Naive thymus-derived CD4-positive, alpha-beta T cell (primary cell): ENCODE measurements at places on chromosomes 5 and 9.
A peak's percentile ranks its signal among the peaks of the same experiment; 100 is the strongest.

DNA sequence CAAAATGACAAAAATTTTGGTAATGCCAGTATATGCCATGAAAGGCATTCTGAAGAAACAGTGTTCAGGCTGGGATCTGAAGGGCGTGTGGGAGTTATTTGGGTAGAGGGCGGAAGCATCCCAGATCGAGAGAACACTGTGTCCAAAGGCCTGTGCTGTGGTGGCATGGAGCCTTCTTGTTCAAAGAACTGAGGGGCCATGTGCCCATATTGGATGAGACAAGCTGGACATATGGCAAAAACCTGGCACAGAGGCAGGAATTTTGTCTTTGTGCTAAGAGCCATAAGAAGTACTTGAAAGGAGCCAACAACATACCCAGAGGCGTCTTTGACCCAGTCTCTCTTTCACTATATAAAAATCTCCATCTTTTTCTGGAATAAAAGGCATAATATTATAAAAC, 128.0 kb downstream of the SYK start:
- DNase-seq, result no peak

DNA sequence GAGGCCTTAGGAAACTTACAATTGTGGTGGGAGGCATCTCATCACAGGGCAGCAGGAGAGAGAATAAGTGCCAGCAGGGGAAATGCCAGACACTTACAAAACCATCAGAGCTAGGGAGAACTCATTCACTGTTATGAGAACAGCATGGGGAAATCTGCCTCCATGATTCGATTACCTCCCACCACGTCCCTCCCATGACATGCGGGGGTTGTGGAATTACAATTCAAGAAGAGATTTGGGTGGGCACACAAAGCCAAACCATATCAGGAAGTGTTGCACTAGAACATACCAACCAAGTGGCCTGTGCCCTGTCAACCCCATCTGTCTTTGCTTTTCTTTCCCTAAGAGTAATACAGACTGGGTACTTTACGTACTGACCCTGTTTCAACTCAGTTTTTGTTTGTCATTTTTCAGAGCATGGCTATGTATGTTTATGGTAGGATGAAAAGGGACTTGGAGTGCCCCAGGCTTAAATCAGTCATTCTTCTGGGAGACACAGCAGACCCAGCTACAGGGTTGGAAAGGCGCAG, 58.3 kb upstream of the TGFBR1 start:
- DNase-seq, result no peak

- DNase-seq, result no peak
Measured at GRCh38 chr9:34876096-34876495, 82.0 kb upstream of the PHF24 start.

DNA sequence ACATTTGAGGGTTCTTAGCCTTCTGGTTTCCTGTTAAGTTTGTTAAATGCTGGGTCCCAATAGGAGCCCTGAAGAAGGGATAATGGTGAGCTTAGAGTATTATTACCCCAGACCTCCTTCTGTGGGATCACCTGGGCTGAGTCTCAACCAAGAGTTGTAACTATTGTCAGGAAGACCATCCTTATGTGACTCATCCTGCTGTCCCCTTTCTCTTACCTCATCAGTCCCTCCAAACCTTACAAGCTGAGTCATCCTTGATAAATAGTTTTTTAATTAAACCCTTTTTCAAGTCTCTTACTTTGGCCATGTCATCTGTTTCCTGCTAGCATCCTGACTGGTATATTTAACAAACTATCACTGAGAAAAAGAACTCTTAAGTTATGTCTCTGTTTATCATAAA, 502.8 kb downstream of the LRRC70 start:
- no peak for DNase-seq

DNA sequence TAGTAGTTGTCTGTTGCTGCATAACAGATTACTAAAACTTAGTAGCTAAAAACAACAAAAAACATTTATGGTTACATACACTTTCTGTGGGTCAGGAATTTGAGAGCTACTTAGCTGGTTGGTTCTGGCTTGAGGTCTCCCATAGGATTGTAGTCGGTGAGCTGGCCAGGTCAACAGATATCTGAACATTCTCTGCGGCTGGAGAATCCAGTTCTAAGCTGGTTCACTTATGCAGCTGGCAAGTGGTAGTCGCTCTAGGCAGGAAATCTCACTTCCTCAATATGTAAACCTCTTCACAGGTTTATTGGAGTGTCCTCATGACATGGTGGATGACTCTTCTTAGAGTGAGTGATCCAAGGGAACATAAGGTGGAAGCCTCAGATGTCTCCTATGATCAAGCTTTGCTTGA, 65.7 kb upstream of the TNFAIP8 start:
- no peak for DNase-seq

DNA sequence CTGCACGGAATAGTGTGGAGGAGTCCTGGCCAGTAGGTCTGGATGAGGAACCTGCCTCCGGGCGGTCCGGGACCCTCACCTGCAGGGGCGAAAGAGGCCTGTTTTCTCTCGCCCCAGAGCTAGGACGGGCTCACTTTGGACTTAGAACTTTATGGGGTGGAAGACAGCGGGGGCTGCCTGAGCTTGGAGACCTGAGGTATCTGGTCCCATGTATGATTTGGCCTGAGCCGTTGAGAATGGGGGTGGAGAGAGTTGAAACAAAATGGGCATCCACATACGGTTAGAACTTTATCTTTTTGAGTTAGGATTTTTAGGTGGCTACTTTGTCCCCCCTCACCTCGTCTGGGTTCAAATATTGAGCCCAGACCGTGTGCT, 681 bp upstream of the ETF1 start:
- no peak for DNase-seq

DNA sequence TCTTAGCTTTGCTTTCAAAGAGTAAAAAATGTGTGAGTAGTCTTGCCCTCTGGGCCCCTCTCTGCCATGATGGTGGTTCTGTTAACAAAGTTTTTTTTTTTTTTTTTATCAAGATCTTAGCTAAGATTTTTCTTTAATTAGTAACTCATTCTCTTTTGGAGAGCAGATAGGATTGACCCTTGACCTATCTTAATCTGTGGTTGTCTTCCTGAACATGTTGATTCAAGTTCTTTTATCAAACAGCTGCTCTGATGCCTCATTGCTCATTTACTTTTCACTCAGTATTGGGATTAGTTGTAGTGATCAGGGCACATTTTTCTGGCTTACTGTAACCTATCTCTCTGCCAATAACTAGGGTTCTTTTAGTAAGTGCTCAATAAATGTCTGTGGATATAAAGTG, 106.3 kb downstream of the PCSK5 start:
- no peak for DNase-seq

DNA sequence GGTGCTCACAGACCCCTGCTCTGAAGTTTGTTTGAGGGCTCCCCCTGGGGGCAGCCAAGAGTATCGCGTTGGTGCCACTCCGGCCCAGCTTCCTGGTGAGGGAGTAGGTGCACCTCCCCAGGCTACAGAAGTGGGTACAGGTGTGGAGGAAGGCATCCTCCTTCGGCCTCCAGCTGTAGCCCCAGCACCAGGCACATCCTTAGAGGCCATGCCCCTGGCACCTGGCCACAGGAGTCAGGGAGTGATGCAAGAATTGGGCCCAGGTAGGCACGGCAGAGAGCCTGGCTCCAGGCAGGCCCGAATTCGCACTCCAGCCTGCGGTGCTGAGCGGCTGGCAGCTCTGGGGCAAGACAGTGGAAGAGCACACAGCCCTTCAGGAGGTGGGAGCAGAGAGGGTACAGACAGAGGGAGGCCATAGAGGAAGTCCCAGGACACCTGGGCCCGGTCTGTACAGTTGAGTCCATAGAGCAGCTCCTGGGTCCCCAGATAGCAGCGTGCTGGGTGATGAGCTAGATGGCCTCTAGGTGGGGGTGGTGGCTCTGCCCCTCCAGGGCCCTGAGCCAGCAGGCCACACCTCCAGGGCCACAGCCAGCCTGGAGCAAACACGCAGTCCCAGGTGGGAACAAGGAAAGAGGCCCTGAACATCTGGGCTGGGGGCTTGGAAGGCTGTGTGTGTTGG, 2.4 kb downstream of the SAPCD2 start:
- peak; percentile 83 for DNase-seq

DNA sequence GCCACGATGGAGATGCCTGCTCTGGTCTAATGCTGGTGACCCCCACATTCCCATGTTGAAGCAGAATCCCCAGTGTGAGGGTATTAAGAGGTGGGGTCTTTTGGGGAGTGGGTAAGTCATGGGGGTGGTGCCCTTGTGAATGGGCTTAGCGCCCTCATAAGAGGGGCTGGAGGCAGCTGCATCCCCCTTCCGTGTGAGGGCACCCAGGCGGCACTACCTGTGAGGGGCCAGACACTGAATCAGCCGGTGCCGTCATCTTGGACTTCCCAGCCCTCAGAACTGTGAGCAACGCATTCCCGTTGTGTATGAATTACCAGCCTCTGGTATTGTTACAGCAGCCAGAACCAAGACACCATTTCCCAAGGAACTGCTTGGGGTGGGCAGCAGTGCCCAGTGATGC, 27.0 kb upstream of the RNF130 start:
- no peak for DNase-seq

- no peak for DNase-seq
Measured at GRCh38 chr5:116361171-116361967, 213.3 kb downstream of the SEMA6A start.

DNA sequence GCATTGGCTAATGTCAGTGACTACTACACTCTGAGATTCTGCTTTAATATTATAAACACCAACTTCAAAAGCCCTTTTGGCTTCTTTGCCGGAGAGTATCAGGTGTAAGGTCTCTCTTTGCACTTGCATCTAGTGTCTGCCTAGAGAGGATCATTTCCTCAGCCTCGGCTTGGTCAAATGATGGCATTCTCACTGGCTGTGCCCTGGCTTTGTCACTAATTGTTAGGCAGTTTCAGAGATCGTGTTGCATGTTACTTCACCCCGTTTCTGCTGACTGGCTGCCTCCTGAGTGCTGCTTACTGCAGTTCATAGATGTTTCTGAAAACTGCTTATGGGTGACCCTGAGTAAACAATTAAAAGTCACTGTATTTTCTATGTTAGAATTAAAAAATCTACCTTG, 48.8 kb downstream of the SLC1A3 start:
- DNase-seq, result no peak
